Activated CD4-positive, alpha-beta T cell treated with anti-CD3 and anti-CD28 coated beads for 48 hours (primary cell): ENCODE measurements at places on chromosomes 2 and 18.

- DNase-seq, result no peak
Measured at GRCh38 chr18:36130039-36130831, 536 bp downstream of the ELP2 start.

GRCh38 chr2:203361922-203362321, 33.7 kb downstream of the ABI2 start:
- no peak for DNase-seq

GRCh38 chr2:111178730-111179405, 58.2 kb downstream of the BCL2L11 start:
- DNase-seq, result no peak

DNA sequence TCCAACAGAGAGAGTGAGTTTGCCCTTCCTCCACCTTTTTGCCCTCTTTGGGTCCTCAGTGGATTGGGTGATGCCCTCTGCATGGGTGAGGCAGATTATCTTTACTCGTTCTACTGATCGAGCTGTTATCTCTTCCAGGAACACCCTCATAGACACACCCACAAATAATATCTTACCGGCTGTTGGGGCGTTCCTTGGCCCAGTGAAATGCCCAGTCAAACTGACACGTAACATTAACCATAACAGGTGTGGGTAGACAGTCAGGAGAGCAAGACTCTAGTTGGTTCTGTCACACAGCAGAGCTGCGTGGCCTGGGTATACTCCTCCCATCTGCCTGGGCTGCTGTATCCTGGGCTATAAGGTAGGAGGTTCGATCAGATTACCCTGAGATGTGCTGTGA, 144.1 kb downstream of the AGAP1 start:
- DNase-seq, result no peak

- DNase-seq, result no peak
Measured at GRCh38 chr2:151860613-151861146, 32.5 kb upstream of the ARL5A start.

DNA sequence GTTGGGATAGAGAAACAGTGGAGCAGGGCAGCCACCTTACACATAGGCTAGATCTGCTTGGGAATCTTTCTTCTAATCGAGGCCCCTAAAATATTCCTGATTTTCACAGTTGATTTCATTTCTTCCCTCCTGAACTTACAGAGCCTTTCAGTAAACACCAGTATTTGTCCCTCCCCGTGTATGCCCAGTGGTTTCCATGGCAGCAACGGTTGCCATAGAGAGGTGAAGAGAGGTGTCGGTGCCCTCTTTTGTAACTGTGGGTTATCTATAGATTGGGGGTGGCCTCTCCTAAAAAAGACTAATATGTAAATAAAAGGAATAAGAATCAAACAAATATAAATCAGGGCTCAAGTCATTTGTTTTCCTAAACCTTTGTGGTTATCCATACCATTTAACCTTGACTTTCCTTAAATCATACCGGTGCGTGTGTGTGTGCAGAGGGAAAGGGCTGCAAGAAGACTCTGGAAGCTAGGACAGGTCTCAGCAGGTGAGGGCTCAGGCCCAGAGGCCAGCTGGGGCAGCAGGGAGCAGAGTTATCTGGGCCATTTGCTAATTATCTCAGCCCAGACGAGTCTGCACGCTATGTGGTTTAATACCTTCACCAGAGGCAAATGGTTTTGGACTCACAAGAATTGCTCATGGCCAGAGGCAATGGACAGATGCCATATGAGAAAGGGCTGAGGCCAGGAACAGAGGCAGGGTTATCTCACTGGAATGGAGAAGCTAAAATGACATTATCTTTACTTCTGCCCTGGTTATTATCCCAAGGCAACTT, 35.5 kb downstream of the LIPG start:
- no peak for DNase-seq
